Activated CD4-positive, alpha-beta T cell treated with anti-CD3 and anti-CD28 coated beads, Interleukin-2, amount 50 U/mL, for 16 hours (primary cell): ENCODE measurements at places on chromosomes 11 and 22.

- no peak for DNase-seq
Measured at GRCh38 chr22:17871726-17872458, 97.6 kb upstream of the BID start.

GRCh38 chr22:38724926-38725571, 19.3 kb downstream of the GTPBP1 start:
- DNase-seq = peak; percentile 36

DNA sequence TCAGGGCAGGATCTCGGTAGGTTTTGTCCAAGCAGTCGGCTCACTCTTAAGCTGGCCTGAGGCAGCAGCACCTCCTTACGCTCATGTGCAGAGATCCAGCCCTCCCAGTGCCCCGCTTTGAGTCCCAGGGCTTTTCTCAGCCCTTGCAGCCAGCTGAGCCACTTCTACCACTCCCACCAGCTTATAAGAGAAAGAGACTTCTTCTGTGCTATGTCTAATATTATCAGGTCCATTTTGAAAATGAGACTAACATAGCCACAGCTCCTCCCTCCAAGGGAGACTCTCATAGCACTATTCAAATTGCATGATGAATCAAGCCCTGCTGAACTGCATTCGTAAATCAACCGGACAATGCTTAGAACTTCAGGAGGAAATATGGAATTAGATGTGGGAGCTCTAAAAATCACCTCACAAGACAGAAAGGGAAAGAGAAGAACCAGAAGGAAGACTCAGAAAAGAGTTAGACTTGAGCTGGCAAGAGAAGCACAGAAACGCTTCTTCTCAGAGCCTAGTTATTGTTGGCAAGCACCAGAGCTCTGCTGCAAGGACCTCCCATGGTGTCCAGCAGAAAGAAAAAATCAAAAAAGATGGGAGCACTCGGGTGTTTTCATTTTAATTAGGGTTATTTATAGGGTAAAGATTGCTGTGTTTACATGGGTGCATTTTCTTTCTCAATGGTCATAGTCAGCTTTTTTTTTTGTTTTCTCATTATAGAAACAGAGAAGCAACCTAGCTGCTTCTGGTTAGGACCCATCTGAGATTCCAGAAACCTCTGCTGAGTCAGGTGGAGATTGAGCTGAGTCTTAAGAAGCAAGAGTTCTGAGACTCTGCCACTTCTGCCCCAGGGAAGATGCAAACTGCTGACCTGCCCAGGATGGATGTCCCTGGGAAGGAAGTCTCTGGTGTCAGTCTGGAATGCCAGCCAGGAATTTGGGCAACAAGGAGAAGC, 181.4 kb downstream of the ETS1 start:
- DNase-seq = no peak

- peak; percentile 82 for DNase-seq
Measured at GRCh38 chr11:134360050-134360835, 28.5 kb downstream of the GLB1L2 start.

GRCh38 chr11:79506734-79507344, 66.0 kb upstream of the TENM4 start:
- no peak for DNase-seq

GRCh38 chr11:124069429-124070401, 28.6 kb upstream of the OR10G7 start:
- DNase-seq = peak; percentile 68

- no peak for DNase-seq
Measured at GRCh38 chr11:38530226-38530625, 1932.2 kb upstream of the RAG2 start.

DNA sequence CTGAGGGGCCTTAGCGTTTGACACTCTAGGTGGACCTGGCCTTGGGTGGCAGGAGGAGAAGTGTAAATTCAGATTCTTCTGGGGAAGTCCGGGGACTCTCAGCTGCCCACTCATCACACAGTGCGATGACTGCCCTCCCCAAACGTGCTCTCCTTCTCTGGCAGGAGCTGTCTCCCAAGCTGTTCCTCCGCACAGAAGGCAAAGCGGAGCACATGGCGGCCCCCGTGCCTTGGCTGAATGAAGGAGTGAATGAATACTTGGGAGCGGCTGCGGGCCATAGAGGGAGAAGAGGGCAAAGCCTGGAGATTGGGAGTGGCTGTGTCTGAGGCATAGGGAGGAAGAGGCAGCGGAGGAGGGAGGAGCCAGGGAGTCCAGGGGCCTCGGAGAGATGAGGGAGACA, 6.9 kb upstream of the NAA40 start:
- DNase-seq = no peak

GRCh38 chr11:60872961-60873524, 5.7 kb downstream of the ZP1 start:
- DNase-seq = no peak

DNA sequence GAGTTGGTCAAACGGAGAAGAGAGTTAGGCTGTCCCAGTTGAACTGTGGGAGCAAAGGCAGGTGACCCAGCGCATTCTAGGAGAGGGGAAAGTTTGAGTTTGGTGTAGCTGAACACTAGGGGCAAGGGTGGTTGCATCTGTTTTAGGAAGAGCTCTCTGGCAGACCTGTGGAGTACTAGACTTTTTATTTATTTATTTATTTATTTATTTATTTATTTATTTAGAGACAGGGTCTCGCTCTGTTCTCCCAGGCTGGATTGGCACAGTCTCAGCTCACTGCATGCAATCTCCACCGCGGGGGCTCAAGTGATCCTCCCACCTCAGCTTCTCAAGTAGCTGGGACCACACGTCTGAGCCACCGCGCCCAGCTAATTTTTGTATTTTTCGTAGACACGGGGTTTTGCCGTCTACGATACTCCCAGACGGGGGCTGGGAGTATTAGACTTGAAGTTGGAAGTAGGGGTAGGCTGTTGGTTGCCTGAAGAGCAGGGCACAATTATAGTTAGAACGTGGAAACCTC, 950 bp upstream of the ACER3 start:
- DNase-seq = no peak

GRCh38 chr11:83156996-83157593, at the start of gene PCF11:
Gene PCF11, plus strand, starts transcription at chr11:83157131. Its CDS starts 309 bp downstream, at chr11:83157440.
- no peak for DNase-seq

GRCh38 chr11:129973809-129974208, 28.8 kb downstream of the PRDM10 start:
- DNase-seq = no peak

DNA sequence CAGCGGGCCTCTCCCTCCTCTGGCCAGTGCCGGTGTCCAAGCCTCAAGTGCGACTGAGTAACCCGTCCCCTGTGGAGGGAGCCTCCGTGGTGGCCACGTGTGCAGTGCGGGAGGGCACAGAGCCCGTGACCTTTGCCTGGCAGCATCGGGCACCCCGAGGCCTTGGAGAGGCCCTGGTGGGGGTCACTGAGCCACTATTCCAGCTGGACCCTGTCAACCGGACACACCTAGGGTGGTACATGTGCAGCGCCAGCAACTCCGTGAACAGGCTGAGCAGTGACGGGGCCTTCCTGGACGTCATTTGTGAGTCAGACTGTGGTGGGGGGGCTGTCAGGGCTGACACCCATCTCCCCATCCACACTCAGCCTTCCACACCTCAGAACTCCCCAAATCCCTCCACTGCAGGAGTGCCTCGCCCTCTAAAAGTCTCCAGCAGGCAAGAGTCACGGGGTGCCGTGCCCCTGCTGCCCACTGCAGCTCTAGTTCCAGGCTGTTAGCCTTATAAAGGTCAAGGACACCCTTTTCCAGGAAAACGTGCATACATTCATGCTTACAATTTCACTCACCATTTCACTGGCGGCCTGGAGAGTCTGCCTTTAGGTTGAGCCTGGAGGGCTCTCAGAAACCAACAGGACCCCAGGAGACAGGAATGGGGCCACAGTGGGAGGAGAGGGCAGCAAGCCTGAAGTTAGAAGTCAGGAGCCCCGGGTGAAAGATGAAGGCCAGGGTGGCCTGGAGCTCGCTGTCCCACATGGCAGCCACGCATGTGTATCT, 2.6 kb downstream of the VSIG10L2 start:
- DNase-seq = no peak

GRCh38 chr11:69912911-69913451, 93.8 kb upstream of the FGF3 start:
- peak; percentile 19 for DNase-seq

DNA sequence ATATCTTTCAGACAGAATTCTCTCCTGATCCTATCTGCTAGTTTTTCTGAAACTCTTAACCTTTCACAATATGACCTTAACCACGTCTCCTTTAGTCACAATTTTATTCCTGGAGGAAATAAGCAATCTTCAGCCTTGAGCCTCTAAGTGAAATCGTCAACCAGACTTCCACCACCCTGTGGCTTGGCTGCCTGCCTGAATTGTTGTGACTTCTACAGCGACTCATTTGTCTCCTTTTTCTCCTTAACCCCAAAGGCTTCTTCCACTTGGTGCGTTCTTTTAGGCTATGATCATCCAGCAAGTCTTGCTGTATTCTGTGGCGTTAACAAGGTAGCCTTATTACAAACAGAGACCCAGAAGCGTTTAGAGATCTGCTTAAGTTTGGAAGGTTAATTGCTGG, 535.1 kb upstream of the ARHGAP42 start:
- no peak for DNase-seq

- DNase-seq = no peak
Measured at GRCh38 chr11:11409901-11410300, 56.9 kb upstream of the CSNK2A3 start.

DNA sequence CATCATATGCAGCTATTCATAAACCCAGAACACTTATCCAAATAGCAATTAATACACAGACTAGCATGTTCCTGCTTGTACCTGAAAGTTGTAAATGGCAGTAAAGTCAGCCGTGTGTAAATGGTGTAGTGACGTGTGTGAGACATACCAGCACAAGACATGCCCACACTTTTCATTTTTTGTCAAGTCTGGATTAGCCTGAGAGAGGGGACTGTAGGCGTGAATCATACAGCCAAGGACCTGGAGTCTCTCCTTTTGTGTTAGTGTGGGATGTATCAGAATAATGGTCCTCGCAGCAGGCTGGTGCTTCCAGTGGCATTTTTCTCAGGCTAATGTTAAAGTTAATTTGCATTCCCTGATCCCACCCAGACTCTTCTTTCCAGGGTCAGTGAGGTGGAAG, 116.8 kb upstream of the BMAL1 start:
- no peak for DNase-seq

- DNase-seq = no peak
Measured at GRCh38 chr22:42622061-42622710, 7.5 kb upstream of the POLDIP3 start.

- DNase-seq = no peak
Measured at GRCh38 chr11:42595876-42596275, 715.9 kb upstream of the API5 start.

- no peak for DNase-seq
Measured at GRCh38 chr22:22022947-22023534, 40.5 kb upstream of the TOP3B start.

- DNase-seq = no peak
Measured at GRCh38 chr11:66335531-66336233, 552 bp downstream of the RIN1 start.

DNA sequence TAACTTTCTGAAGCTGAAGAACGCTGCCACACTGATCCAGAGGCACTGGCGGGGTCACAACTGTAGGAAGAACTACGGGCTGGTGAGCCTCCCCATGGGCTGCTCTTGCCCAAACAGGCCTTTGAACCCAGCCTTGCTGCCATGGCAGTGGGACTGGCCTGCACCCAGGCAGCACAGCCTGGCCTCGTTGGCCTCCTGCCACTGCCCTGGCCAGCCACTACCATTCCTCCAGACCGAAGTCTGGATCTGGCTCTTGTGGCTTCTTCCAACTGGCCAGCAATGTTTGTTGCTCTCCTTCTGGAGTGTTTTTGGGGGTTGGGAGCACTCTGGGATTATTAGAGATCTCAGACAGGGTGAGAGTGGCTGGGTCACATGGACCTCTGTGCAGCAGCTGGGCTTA, 51.0 kb downstream of the MYO7A start:
- DNase-seq = no peak

GRCh38 chr11:65189191-65189590, 7.5 kb downstream of the CAPN1 start:
- no peak for DNase-seq

DNA sequence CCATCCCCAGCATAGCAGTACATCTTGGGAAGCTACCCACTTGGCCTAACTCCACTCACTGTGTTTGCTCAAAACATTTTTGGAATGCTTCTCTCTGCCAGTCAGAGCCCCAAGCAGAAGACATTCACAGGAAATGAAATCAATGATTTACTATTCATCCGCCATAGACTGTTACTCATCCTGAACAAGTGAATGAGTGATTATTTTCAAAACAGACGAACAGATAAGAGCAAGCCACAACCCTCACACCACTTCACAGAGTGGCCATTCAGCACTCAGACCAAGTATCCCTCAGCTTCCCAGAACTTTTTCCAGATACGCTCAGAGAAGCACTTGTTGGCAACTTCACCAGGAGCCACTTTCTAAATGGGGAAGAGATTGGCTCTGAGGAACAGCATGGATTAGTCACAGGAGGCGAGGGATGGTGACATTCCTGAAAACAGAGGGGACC, 13.0 kb upstream of the UBASH3B start:
- DNase-seq = no peak

GRCh38 chr11:111843661-111844060, 27.7 kb downstream of the ALG9 start:
- no peak for DNase-seq

- no peak for DNase-seq
Measured at GRCh38 chr22:30205281-30206115, 41.1 kb downstream of the LIF start.

DNA sequence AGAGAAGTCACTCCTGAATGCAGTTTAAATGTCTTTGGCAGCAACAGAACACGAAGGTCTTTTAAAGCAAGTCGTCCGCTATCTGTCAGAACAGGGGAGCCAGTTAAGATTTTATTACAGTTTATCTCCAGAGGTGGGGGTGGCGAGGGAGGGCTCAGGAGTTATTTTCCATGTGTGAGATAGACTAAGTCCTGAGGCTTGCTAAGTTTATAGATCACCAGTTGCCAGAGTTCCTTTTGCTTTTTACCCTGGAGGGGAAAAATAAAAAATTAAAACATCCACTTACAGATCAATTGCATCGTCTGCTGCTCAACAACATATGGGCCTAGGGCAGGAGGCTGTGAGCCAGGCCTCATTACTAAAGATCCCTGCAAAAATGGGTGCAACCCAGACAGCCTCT, 90.7 kb downstream of the SNX19 start:
- no peak for DNase-seq

DNA sequence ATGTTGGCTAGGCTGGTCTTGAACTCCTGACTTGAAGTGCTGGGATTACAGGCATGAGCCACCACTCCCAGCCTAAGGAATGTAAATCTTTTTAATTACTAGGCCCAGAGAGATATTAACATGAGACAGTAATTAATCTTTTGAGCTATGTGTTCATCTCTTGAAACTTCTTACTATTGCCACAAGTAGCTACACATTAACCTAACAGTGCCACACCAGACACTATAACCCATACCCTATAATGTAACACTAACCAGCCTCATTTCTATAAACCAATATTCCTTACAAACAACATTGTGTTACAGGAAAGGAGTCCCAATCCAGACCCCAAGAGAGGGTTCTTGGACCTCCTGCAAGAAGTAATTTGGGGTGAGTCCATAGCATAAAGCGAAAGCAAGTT, 8.0 kb upstream of the COX8A start:
- DNase-seq = no peak

GRCh38 chr22:30045901-30046715, 34.2 kb upstream of the HORMAD2 start:
- DNase-seq = no peak
